Activated CD8-positive, alpha-beta memory T cell treated with anti-CD3 and anti-CD28 coated beads for 48 hours (primary cell): ENCODE measurements at places on chromosomes 3 and 15.

DNA sequence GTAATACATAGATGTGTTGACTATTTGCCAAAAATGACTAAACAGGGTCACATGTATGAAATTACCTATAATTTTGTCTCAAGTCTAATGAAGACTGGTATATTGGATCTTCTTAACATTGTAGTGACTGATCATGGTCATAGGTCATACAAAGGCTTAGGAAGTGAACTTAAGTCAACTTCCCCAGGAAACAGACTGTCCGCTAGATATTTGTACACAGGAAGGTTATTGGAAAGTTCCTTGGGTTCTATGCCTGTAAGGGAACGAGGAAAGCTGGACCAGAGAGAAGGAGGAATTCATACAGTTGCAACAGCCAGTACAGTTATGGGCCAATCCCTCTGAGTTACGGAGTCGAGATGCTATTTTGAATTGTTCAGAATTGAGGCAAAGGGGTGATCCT lies 462.0 kb upstream of the THRB start:
- no peak for DNase-seq

- DNase-seq: no peak
Measured at GRCh38 chr3:147962408-147963164, 553.4 kb downstream of the ZIC1 start.

GRCh38 chr15:43410572-43411214 lies 39.8 kb downstream of the TUBGCP4 start:
- no peak for DNase-seq

DNA sequence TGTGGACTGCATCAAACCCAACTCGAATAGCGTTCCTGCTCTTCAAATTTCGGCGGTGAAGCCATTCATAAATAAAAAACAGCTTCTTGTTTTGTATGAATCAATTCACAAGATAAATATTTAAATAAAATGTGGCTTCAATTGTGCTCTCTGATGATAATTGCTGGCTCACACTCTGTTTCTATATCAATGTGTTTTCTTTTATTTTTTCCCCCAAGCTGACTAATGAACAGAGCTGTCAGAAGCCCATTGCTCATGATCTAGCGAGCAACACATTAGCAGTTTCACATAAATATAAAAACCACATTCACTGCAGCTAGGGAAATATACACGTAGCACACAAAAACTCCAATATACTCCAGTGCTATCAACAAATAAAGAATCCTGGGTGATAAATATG lies 45.0 kb upstream of the FOXP1 start:
- DNase-seq: no peak

- DNase-seq: no peak
Measured at GRCh38 chr3:8739757-8740504, 6.3 kb downstream of the CAV3 start.

DNA sequence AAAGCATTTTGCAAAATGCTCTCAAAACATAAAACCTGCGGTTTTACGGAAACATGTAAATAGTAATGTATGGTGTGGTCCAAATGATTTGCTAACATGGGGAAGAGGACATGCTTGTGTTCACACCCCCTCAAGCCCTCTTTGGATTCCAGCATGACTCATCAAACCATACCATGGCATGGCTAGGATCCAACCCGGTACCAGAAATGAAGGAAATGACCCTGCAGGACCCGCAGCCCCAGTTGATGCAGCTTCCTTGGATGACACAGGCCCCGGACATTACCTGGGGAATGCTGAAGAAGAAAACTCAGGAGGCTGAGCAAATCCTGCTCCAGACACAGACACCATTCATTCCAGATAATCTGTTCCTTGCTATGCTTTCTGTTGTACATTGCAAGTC lies 222.9 kb downstream of the DTWD1 start:
- DNase-seq: no peak

DNA sequence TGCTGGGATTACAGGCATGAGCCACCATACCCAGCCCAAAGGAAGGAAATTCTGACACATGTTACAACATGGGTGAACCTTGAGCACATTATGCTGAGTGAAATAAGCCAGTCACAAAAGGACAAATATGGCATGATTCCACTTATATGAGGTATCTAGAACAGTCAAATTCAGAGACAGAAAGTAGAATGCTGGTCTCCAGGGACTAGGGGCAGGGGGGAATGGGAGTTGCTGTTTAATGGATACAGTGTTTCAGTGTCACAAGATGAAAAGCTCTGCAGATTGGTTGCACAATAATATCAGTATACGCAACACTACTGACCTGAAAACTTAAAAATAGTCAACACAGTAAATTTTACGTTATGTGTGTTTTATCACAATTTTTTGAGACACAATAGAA lies 4.1 kb downstream of the SPATA12 start:
- no peak for DNase-seq

GRCh38 chr3:197793247-197793646 lies 2.2 kb downstream of the LRCH3 start:
- DNase-seq: no peak

- no peak for DNase-seq
Measured at GRCh38 chr3:16913264-16913580, 28.5 kb downstream of the PLCL2 start.

DNA sequence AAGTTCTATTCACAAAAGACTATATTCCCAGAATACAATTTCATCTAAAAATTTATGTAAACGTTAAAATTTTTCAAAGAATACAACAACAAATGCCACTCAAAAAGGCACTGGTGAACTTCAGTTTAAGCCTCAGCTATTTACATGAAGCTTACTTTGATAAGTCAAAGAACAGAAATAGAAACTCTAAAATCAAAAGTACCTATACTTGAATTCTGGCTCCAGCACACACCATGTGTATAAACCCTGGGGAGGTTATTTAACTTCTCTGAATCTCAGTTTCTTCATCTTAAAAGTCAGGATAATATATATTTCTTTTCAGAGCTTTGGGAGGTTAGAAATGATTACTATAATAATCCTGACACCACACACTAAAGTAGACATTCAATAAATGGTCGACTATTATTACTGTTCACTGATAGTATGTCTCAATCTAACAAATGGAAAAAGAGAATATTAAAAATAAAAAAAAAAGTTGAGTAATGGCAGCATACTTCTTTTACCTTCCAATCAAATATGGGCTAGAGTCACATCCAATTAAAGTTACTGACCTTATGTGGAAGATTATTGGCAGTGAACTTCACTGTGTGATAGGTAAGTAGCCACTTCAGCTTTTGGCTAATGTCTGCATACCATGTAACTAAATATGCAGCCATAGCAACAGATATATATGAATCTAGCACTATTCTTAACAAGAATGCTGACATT lies 248.4 kb downstream of the ISL2 start:
- DNase-seq: no peak

DNA sequence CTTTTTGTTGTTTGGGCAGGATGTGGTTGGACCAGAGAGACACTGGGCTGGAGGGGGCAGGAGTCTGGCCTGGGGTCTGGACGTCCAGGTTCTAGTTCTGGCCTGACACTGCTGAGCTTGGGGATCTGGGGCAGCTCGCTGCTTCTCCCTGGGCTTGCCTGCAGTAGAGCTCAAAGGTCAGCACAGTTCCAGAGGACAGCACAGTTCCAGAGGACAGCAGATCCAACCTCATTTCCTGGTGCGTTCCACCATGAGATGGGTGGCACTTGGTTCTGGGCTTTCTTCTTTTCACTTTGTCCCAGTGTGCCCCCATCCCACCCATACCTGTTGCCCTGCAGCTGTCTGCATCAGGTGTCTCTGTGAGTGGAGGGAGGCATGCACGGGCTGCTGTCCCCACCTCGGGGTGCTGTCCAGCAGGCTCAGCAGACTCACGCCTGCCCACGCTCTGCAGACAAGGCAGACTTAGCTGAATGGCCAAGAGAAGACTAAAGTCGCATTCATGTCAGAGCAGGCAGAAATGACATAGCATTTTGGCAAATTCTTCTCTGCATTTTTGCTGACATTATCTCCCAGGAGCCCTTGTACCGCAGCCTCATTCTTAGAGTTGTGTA lies 16.7 kb downstream of the CACNA2D3 start:
- DNase-seq: no peak

DNA sequence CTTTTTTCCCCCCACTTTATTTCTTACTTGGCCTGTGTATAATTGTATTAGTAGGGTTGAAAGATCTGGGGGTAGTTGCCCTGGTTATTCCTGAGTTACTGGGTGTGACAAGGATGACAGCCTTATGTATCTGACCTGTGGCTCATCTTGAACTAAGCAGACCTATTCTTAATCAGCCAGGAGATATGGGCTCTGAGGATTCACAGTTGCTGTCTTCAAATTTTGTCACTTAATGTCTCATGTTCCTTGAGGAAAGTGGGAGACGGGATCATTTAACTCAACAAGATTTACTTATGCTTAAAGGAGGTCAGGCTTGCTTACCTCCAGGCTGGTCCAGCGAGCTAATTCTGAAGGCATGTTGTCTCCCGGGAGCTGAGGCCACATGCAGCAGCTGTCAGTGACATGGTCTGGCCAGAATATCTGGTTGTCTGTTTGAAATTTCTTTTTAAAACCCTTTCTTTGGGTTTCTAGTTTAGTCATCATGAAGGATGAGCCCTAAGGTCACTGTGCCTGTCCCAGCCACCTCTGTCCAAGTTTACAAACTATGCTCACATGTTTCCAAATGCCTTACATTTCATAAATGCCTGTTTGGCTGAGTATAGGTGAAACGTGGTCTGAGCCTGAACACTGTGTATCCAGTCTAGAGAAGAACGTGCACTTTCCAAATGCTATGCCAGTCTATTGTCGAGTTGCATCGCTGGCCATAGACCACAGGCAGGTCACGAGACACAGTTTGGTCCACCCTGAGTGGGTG lies 26.8 kb downstream of the LRTM1 start:
- DNase-seq: no peak

- no peak for DNase-seq
Measured at GRCh38 chr3:158659454-158660237, 12.8 kb downstream of the LXN start.

DNA sequence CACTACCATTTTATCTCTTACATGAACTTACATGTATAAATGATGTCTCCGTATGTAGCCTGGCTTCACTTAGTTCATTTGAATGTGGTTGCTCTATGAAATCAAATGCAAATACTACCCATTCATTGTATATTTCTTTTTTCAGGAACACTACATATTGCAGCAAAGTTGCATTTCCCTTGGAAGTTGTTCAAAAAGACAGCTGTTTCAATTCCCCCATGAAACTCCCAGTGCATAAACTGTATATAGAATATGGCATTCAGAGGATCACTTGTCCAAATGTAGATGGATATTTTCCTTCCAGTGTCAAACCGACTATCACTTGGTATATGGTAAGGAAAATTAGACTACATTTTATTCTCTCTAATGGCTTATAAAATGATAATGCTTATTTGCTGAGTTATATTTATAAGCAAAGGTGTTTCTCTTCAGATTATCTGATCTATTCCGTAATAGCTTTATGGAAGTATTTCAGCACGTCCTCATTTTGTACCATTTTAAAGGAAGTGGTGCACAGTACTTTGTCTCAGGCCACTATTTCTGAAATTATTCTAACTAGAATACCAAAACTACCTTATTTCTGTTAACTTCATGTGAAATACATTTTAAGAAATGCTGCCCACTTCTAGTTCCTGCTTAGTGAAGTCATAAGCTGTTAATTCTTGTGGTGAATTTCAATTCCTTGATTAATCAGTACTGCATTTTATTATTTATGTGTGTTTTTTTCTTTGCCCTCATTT lies 95.1 kb downstream of the IL1RAP start:
- no peak for DNase-seq

DNA sequence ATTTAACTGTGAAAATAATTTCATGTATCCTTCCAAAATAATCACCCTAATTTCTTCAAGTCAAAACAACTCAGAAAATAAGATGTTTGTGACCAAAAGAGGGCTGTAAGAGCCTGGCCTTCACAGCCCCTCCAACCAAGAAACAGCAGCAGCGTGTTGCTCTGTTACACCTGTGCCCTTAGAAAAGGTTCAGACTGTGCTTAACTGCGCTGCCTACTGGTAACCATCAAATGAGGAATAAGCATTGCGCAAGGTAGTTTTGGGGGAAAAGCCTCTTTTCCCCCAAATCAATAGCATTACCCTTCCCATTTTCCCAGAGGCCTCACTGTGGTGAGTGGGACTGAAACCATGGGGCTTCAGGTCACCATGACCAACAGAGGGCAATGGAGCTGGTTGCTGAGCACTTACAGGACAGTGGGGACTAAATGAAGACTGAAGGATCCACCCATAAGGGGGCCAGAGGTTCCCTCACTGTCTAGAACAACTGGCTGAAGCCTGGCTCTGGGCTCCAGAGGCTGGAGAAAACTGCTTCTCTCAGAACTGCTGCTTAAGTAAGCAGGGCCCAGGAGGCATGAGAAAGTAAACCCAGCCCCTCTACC lies 110.7 kb downstream of the PLCH1 start:
- no peak for DNase-seq

DNA sequence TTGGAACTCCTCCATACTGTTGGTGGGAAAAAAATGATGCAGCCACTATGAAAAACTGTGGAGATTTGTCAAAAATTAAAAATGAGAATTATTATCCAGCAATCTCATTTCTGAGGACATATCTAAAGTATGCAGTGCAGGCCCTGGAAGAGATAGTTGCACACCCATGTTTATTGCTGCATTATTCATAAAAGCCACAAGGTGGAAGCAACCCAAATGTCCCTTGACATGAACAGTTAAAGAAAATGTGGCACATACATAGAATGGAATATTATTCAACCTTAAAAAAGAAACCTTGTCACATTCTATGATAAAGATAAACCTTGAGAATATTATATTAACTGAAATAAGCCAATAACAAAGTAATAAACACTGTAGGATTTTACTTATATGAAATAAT lies 80.9 kb upstream of the ARHGEF26 start:
- no peak for DNase-seq

- no peak for DNase-seq
Measured at GRCh38 chr3:121096953-121097352, 188.9 kb downstream of the STXBP5L start.

- DNase-seq: no peak
Measured at GRCh38 chr3:162150790-162151189, 654.2 kb downstream of the OTOL1 start.

GRCh38 chr3:38560284-38560683 lies 64.1 kb downstream of the EXOG start:
- DNase-seq: no peak

GRCh38 chr3:123314359-123315270 lies 112.9 kb downstream of the SEC22A start:
- DNase-seq: no peak

- no peak for DNase-seq
Measured at GRCh38 chr15:83581381-83581780, 72.5 kb upstream of the ADAMTSL3 start.

- DNase-seq: no peak
Measured at GRCh38 chr3:127723011-127723567, 50.3 kb downstream of the ABTB1 start.

DNA sequence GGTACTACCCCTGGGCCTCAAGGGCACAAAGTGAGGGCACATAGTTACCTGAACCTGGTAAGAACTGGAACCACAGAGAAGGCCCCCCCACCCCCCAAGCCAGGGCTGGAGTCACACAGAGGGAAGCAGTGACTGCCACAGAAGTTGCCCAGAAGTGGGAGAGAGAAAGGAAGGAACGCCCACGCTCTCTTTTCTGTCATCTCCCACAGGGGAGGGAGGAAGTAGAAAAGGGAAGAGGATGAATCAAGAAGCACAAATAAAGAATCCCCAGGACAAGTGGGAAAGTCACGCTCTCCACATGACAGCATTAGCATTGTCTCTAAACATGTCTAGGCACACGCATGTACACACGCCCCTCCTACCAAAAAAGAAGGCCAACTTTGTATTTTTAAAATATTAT lies 114.7 kb upstream of the FRMD4B start:
- no peak for DNase-seq

GRCh38 chr3:188242436-188243123 lies 88.6 kb downstream of the LPP start:
- DNase-seq: no peak

- no peak for DNase-seq
Measured at GRCh38 chr3:5294356-5294755, 106.8 kb downstream of the EDEM1 start.

- DNase-seq: no peak
Measured at GRCh38 chr3:13214847-13215472, 141.7 kb upstream of the IQSEC1 start.
